ENCODE measurements at places on chromosomes 16 and 17.

GRCh38 chr17:40490289-40490853, 11.1 kb downstream of the TNS4 start:
- DNase-seq, result no peak

- DNase-seq, result peak; percentile 97
These were observed 63.3 kb downstream of the TUBD1 start for GRCh38 chr17:59829217-59830006.

DNA sequence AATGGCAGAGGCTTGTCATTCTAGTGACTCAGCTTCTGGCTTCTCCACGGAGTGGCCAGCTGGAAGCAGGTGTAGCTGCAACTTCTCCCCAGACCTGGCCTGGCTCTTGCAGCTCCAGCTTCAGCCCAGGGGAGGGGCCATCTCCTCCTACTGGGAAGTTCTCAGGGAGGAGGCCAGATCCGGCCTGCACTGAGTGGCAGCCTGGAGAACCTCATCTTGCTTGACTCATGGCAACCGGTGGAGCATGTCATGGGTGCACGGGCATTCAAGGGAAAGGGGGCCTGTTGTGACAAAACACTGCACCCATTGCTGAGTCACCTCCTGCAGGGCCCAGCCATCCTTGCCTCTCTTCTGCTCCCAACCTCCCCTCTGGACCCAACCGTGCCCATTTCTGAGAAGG, 273.9 kb upstream of the MAF start:
- no peak for DNase-seq

DNA sequence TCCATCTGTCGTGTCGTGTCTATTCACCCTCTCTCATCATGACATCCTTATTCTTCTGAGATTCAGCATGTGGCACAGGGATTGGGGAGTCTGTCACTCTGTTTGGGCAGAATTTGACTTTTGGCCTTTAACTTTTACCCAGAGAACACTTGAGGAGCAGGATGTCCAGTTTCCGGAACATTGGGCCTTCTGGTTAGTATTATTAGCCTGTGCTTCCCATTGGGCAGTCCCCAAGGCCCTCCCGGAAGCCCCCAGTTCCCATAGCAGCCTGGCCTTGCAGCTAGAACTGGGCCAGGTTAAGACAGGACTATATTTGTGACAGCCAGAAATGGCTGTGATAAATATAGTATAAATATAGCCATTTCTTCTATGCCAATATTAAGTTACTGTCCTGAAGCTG, 9.6 kb downstream of the SCN4A start:
- DNase-seq, result no peak

DNA sequence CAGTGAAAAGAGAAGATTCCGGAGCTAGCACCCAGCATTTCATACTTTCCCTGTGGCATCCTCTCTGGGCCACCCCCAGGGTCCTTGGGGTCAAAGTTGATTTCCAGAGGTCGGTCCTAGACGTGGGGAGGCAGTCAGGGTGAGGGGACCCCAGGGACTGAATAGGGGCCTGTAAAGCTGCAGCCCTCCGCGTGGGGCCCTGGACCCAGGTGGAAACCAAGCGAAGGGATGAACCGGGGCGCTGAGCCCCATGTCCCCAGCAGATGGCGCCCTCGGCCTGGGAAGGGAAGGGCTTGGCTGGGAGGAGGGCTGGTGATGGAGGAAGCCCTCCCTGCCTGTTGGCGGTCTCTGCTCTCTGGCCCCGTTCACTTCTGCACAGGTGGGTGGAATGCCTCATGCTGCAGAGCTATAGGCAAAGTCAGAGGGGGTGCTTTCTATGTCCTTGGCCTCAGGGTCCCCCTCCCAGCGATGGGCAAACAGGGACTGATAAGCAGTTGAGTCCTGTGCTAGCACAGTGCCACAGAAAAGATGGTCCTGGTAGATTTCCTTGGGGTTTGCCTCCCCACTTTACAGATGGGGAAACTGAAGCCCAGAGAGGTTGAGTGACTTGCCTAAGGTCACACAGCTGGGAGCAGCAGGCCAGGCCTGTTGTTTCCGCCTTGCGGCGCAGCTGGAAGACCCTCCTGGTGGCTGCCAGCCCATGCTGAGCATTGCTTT, 163.4 kb upstream of the CIBAR2 start:
- peak; percentile 38 for DNase-seq

DNA sequence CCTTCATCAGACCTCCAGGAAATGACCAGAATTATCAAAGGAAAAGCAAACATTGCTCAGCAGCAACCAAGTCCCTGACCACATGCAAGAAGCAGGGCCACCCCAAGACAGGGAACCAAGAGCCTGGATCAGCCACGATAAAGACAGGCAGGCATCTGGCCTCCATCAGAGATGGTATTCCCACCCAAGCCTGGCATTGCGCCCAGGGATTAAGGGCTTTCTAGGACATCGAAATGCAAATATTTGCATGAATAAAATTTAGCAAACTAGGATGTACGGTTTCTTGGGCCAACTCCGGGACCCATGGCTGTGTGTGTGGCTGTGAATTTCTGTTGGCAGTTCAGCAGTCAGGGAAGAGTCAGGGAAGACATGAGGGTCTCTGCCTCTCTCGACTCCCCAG, 241.4 kb upstream of the DYNLRB2 start:
- DNase-seq, result no peak

- no peak for DNase-seq
These were observed 16.8 kb downstream of the WIPI1 start for GRCh38 chr17:68440526-68440925.

- DNase-seq, result peak; percentile 94
These were observed 346 bp upstream of the SLC43A2 start for GRCh38 chr17:1628856-1629503.

DNA sequence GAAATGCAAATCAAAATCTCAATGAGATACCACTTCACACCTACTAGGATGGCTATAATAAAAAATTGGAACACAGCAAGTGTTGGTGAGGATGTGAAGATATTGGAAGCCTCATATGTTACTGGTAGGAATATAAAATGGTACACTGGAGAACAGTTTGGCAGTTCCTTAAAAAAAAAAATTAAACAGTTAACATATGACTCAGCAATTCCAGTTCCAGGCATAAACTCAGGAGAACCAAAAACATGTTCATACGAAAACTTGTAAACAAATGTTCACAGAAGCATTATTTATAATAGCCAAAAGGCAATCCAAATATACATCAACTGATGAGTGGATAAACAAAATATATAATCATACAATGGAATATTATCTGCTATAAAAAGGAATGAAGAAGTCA, 28.2 kb downstream of the ZNF652 start:
- no peak for DNase-seq

GRCh38 chr17:77185137-77185536, 44.4 kb downstream of the SEC14L1 start:
- no peak for DNase-seq

DNA sequence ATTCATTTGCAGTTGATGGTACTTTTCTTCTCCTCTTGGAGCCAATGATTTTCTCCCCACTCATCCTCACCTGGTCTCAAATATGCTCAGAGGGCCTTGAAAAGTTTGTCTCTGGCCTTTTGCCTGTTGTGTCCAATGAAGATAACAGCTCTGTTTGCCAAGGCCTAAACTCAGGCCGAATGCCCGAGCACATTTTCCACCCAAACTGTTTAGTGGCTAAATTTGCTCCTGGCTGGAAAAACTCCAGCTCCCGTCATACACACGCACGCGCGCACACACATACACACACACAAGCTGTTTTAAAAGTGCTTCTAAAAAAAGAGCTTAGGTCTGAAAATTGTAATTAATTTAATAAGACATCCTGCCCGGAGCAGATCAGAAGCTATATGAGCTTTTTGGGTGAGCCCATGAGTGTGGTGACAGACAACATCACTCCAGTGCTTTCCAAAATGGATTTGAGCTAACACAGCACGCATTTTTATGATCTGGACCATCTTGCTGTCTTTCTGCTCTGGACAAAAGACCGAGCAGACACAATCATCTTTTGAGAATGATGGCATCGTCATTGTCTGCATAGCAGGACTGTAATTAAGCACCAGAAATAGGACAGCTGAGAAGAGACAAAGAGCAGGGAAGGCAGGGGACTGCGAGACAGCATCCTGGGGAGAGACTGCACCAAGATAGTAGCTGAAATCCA, 48.9 kb downstream of the IRX6 start:
- no peak for DNase-seq

DNA sequence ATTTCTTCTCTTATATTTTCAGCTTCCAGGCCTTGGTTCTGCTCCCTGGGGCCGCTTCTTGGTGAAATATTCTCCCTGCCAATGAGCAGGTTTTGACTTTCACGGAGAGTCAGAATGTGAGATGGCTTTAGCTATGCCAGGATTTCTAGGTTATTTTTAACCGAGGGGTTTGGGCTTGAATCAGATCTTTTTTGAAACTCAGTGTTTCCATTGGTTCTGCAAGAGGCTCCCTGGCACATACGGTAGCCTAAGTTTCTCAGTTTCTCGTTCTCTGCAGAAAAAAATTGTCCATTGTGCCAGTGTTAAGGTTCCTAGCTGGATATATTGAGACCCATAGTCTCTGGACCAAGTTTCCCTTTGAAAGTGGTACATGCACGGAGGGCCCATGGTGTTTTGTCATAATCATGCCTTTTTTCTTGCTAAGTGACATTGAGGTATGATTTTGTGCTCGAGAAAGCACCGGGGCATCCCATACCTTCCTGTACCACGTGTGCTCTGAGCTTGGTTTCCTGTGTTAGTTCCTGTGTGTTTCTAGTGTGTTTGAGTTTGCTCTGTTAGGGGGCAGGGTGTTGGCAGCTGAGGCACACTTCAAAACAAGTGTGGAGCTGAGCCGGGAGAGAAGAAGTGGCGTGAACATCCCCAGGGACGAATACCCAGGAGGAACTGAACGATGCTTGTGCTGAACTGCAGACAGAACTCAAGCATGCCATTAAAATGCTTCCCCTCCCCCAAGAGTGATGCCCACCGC, 127.2 kb downstream of the HS3ST3B1 start:
- peak; percentile 76 for DNase-seq

GRCh38 chr17:74545843-74546230, at the start of gene CD300C:
Gene CD300C (minus strand): TSS chr17:74546115. CDS start chr17:74545782, 333 bp downstream.
- DNase-seq, result no peak

DNA sequence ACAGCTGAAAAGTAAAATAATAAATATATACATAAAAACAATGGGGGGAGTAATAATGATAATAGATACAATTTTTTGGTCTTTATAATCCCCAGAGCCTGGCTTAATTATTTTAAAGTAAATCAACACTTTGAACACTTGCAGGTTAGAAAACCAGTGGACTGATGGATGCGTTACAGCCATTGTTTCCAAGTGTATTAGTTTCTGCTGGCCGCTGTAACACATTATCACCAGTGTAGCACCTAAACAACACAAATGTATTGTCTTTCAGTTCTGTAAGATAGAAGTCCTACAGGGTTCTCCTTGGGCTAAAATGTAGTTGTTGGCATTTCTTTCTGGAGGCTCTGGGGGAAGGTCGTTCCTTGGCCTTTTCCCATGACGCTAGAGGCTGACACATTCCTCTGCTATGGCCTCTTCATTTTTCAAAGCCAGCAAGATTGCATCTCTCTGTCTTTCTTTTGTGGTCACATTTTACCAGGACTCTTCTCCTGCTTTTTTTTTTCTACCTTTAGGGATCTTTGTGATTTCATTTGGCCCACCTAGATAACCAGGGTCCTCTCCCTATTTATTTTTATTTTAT, 116.8 kb downstream of the WWOX start:
- no peak for DNase-seq

GRCh38 chr17:64148017-64148631, 18.2 kb upstream of the ERN1 start:
- no peak for DNase-seq

DNA sequence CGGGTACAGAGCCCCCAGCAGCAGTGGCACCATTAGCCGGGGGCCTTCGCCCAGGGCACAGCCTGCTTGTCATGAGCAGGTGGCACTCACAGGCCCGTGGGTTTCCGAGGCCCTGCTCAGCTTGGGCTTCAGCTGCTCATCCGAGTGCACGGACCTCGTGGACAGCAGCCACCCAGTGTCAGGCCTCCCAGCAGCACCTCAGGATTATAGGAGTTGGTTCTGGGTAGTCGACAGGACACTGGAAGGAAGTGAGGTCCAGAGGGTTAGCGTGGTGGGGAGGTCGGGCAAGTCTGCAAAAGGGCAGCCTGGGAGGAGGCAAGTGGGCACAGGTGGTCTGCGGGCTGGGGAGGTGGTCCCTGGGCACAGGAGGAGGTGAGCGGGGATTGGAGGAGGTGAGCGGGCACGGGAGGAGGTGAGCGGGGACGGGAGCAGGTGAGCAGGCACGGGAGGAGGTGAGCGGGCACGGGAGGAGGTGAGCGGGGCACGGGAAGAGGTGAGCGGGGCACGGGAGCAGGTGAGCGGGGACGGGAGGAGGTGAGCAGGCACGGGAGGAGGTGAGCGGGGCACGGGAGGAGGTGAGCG, 5.1 kb upstream of the CPNE7 start:
- DNase-seq, result no peak

DNA sequence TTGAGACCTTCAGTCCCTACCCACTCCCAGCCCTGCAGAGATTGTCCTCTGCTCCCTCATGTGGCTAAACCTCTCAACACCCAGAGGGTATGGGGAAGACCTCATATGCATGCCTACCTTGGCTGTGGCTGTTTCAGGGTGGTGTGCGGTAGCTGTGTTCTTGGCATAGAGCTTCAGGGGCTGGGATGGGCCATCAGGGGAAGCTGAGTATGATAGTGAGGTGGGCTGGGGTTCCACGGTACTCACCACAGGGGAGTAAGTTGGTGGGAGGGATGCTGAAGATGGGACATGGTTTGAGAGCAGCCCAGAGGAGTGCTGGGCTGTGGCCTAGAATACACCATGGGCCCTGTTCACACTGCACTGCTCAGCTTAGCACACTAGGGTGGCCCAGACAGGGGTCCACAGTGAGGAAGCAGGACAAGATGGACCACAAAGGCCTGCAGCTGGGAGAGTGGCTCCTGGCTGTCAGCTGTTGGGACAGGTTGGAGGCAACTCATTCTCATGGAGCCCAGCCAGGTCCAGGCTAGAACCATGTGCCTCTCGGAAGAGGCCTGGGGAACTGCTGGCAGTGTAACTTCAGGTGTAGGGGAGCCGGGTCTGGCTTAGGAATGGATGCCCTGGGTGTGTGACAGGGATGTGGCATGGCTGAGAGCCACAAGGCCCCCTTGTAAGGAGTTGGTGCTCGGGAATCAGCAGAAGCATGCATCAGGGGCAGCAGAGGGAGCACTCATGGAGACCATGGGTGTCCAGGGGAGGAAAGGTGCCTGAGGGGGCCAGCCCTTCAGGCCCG, 3.1 kb downstream of the MFAP4 start:
- no peak for DNase-seq

DNA sequence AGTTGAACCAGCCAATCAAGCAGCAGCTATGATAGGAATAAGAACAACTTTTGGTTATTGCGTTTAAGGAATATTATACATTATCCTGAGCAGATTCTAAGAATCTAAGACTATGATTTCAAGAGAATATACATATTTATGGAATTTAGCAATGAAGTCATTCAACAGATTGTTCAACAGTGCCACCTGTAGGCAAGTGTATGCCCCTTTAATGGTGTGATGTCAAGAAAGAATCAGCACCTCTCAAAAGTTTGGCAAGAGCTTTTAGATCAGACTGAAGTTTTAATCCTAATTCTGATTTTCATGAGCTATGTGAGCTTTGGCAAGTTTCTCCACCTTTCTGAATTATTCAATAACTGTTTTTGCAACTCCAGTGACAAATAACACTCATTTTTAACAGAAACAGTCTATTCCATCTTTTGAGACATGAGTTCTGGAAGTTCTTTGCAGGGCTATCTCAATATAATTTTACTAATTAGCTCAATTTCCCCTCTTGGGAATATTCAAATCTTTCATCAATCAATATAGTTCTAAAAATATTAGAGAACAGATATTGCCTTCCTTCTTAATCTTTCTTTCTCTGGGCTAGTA, 474.3 kb upstream of the TOM1L1 start:
- DNase-seq, result no peak
